Psoas muscle (tissue), 8 donors: ENCODE measurements at places on chromosomes 11 and 22.

GRCh38 chr22:42895541-42895981 is 38.5 kb upstream of the ARFGAP3 start:
- DNase-seq, result no peak

DNA sequence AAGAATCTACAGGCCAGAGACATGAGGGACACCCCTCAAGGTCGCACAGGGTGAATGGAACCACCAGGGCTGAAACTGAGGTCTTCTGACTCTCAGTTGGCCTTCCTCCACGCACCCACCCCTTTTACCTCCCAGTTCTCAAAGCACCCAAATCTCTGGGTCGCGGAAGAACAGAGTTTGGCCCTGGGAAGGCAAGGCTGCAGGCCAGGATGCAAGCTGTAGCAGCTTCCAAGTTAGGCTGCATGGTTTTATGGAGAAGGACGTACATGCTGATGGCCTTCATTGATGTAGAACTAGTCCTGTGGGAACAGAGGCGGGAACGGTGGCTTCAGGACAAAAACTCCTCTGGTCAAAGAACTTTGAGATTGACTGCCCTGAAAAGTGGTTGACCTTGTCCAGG is 143.5 kb upstream of the B3GAT1 start:
- DNase-seq, result no peak

GRCh38 chr11:114987186-114987760 is 308.9 kb downstream of the NXPE2 start:
- DNase-seq, result no peak

DNA sequence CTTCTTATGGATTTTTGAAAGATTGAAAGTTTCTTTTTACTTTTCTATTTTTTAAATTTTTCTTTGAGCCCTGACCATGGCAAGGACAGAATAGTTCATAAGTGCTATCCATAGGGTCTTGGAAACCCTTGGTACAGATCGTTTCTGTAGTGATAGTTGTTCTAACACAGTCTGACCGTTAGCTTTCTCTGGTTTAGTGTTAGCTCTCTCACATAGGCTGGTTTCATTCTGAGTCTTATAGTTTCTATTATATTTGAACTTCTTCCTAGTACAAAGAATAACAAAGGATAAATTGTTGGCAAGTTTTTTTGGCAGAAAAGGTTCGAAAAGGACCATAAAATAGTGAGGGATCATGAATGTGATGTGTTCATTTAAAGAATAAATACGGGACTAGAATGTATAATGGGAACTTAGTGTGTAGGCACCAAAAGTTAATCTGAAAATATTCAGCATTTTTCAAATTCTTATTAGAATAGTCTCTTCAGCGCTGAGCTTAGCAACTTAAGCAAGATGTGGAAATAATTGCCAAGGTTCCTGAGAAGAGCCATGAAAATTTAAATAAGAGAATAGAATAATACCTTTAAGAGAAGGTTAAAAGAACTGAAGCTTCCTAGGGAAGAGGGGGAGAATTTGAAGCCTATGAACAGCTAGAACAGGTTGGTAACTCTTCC is 24.1 kb downstream of the FDX1 start:
- DNase-seq, result no peak

DNA sequence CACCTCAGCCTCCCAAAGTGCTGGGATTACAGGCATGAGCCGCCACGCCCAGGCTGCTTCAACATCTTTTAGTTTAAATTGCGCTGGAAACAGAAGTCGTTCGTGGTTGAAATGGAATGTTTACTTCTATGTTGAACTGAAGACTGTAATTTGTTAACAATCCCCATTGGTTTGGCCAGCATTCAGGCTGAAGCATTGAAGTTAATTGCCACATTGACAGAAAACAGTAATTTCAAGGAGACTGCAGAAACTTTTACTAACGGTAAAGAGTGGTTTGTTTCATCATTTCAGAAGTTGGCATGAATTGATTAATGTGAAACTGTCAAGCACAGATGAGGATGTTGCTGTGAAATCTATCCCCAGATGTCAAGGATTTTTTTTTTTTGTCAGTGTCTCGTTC is 14.2 kb downstream of the AP5B1 start:
- DNase-seq, result no peak

GRCh38 chr11:70883973-70884623 is 368.3 kb downstream of the SHANK2 start:
- no peak for DNase-seq

DNA sequence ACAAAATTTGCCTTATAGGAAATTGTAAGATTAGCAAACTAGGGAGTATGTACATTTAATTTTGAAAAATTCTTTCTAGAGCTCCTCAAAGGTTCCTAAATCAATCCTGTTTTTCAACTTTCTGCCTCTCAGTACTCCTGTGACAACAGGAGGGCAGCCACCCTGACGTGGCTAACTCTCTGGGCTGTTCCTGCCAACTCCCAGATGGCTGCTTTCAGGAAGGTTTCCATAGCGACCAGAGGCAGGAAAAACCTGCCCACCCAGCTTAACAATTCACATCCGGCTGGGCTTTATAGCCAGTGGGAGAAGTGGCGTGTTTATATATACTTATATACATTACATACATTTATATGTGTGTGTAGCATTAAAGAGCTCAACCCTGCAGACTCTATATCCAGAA is 26.5 kb downstream of the SGSM3 start:
- no peak for DNase-seq

- DNase-seq, result no peak
These were observed 199.0 kb downstream of the BRD1 start for GRCh38 chr22:49628391-49629260.

DNA sequence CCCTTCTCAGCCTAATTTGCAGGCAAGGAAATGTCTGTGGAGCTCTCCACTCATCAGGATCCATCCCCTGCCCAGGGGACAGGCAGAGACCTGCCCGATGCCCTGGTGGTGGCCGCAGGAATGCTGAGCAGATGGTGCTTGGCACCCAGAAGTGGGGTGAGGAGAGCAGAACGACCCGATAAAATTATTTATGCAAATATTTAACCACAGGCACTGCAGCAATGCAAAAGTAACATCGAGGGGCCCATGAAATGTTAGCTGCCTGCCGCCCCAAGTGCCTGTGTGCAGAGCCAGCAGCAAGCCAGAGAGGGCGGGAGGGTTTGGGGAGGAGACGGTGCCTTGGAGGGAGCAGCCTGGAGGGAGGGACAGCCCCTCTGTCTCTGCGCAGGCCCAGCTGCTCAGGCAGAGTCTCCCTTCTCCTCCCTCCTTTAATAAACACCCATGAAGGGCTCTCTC is 205.5 kb downstream of the CTTN start:
- DNase-seq, result peak; percentile 32

DNA sequence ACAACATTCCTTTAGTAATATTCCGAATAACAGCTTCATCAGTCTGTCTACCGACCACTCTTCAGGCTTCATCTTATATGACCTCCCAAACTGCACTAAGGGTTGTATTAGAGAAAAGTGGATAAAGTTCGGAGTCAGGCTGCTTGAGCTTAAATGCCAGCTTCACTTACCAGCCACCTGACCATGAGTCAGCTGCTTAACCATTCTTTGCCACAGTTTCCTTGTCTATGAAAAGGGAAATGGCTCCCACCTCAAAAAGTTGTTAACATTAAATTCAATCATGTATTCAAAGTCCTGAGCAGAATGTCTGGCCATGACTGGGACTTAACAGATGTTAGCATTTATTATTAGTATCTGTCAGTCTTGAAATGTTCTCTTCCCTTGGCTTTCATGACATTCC is 20.9 kb downstream of the LIMK2 start:
- no peak for DNase-seq

DNA sequence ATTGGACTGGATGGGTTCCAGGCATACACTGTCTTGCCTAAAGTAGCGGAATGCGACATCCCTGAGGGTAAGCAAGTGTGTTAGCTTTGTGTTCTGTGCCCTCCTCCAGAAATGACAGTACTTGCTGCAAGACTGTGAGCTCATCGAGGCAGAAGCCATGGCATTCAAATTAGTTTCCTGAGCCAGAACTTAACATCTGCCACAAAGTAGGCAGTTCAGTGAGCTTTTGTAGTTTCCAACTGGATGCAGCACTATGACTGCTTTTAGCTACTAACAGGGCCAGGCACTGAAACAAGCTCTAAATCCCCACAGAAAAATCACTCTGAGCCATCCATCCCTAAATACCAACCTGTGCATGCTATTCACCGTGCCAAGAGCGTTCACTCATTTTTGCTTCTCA is 1.2 kb upstream of the FAR1 start:
- no peak for DNase-seq

- no peak for DNase-seq
These were observed 19.0 kb upstream of the CCDC134 start for GRCh38 chr22:41781507-41781906.

GRCh38 chr11:44333271-44334218 is 23.6 kb upstream of the ALX4 start:
- no peak for DNase-seq

- DNase-seq, result no peak
These were observed 3.6 kb upstream of the MAPK8IP1 start for GRCh38 chr11:45881708-45882368.

DNA sequence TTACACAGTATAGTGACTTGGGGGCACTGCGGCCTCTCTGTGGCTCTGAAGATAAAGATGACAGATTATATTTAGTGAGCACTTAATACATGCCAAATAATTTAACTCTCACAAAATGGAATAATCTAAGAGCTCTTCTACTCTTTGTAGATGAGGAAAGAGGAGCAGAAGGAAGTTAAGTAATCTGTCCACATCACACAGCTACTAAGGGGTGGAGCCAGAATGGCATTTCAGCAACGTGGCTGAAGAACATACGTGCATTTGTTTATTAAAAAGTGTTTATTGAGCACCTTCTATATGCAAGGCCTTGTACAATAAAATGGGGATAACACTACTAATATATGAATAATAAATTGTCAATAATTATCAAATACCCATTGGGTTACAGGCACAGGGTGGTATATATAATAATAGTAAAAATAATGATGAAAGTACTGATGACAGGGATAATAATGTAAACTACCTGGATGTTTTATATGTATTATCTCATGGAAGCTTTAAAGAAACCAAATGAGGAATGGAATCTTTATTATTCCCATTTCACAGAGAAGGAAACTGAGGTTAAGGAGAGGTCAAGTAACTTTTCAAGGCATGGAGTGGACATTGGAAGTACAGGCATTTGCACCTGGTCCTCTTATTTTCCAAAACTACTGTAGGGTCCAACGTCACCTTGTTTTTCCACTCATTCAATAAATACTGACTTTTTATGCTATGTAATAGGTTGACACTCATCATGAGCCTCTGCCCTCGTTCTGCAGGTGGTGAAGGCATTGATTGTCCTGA is 38.0 kb upstream of the IL17RA start:
- no peak for DNase-seq

DNA sequence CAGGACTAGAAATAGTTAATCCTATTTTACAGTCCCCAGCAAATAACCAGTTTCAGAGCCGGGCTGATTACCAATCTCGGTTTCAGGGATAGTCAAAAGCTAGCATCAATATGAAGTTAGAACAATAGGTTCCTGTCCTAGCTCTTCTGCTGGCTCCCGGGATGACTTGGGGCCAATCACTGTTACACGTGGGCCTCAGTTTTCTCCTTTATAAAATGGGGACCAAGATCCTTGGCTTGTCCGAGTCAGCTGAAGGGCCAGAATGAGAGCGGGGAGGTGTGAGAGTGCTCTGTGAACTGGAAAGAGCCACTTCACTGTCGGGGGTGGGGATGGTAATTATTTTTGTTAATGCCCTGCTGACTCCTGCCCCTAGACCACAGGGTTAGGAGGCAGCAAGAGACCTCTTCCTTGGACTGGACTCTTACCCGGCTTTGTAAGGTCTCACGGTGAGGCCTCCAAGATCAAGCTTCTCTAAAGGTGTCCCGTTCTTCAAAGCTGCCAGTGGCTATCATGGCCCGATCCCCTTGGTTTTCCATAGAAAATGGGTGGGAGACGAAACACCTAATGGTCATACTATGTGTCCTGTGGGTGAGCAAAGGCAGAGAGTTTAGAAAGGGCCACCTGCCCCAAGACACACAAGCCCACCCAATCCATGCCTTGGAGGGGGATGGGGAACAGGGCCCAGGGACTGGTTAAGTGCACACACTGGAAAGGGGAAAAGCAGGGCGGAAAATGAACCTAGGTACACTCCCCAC is 1.4 kb downstream of the UCP2 start:
- no peak for DNase-seq

DNA sequence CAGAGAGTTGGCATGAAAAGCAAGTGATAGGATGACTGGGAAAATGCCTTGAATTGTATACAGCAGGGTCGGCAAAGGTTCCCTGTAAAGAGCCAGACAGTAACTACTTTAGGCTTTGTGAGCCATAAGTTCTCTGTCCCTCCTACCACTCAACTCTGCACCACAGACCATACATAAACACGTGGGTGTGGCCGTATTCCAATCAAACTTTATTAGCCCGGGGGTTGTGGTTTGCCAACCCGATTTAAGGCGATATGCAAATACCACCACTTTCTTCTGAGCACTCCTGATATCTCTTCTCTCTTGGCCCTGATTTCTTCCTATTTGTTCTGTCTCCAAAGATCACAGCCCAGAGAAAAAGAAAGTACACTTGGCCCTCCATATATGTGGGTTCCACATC is 87.5 kb downstream of the MN1 start:
- DNase-seq, result no peak

- DNase-seq, result no peak
These were observed 12.3 kb downstream of the DGAT2 start for GRCh38 chr11:75780888-75781287.

GRCh38 chr11:62573592-62574362 is at the start of gene EEF1G:
EEF1G (minus strand) TSS chr11:62573891; CDS start chr11:62573842, 49 bp downstream.
- DNase-seq, result peak; percentile 98

- DNase-seq, result no peak
These were observed 162.1 kb upstream of the RASSF10 start for GRCh38 chr11:12846786-12847615.

GRCh38 chr11:48029681-48030290 is 49.4 kb downstream of the PTPRJ start:
- DNase-seq, result no peak

- no peak for DNase-seq
These were observed 47.4 kb upstream of the CWF19L2 start for GRCh38 chr11:107504981-107505380.
